ENCODE measurements at places on chromosomes 6 and 20. TPM values are rescaled to one million over a fixed set of nuclear protein-coding genes. Genes with fewer than 3 reads are reported as not detected.

ZSCAN23 gene
- 2.1 TPM for total RNA-seq

WFDC5 gene
- not detected for total RNA-seq

THBD gene
- total RNA-seq, result 11.8 TPM

- DNase-seq, result no peak
Measured at GRCh38 chr6:116397914-116398313, 27.2 kb downstream of the DSE start.

PEX7 gene
- total RNA-seq, result 12.0 TPM

SLC22A7 gene
- total RNA-seq, result not detected

DNA sequence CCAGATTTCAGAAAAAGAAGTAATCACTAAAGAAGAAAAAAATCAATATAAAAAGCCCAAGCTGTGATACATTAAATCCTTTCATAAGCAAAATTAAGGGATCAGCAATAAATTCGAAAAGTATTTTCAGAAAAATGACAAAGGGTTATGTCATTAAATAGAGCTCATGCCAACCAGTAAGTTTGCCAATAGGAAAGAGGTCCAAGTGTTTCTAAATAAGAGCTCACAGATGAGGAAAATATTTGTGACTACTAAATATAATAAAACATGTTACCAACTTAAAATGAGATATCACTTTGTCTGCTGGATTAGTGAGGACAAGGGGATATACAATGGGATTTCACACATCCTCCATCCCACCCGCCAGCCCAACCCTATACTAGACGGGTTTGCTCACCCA is 140.3 kb upstream of the EYA4 start:
- no peak for DNase-seq

- DNase-seq, result peak; percentile 57
Measured at GRCh38 chr20:2752567-2753460, 47.6 kb downstream of the CPXM1 start.

- DNase-seq, result no peak
Measured at GRCh38 chr20:24045621-24046318, 57.2 kb upstream of the GGTLC1 start.

DNA sequence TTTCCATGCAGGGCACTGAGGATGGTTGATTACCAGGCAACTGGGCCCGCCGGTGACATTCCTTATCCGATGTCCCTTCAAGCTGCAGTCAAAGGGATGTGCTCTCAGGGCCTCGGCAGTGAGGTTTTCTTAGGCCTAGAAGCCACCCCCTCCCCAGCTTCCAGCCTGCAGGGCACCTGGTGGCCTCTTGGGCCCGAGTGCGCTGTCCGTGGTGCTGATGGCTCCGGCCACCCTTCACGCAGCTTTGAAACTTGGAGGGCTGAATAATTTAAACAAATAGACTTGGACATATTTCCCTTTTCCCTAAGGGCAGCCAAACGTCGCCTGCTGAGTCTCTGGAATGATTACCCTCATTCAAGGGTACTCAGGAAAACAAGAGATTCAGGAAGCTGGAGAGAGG is 8.9 kb upstream of the MLN start:
- peak; percentile 56 for DNase-seq

- no peak for DNase-seq
Measured at GRCh38 chr6:41638002-41638934, at the start of gene MDFI. MDFI (plus strand) TSS chr6:41638468; CDS start chr6:41638750, 282 bp downstream.

PGC gene
- not detected for total RNA-seq

DNA sequence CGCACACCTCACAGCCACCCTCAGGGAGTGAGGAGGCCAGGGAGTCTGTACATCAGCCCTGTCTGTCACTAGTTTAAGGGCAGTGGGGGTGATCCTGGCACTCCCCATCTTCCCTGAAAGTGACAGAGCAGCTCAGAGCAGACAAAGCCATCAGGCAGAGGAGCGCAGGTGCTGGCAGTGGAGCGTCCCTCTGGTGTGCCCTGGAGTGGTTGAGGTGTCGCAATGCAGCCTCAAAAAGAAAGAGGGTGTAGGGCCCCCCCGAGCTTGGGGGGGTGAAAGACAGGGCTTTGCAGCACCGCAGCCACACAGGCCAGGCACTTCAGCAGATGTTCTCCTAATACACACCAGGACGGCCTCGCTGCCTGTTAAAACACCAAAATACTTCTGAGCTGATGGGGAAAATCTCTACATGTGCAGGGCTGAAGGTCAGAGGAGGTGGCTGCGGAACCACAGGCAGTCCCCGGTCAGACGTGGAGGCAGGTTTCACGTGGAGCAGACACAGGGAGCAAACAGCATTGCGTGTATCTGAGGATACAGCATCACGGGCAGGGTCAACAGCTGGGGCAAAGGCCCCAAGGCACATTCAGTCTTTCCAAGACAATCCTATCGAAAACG is 69.5 kb downstream of the PREX1 start:
- DNase-seq, result no peak

GRCh38 chr20:834151-834746 is 734 bp downstream of the FAM110A start:
- DNase-seq, result no peak

DNA sequence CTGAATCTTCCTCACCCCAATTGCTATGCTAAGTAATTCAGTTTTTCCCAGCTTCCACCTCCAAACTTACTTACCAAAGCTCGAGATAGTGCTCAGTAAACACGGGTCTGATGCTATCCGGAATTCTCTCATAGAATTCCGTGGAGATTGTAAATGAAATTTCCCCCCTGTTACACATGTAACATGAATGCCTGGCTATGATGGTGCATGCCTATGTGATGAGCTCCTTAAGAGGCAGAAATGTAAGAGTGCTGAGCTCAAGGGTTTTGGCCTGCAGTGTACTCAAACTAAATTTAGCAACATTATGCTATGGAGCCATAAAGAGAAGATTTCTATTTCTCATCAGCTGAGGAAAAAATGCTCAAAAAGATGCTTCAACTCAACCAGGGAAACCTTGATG is 133.4 kb upstream of the FUT9 start:
- no peak for DNase-seq

DNA sequence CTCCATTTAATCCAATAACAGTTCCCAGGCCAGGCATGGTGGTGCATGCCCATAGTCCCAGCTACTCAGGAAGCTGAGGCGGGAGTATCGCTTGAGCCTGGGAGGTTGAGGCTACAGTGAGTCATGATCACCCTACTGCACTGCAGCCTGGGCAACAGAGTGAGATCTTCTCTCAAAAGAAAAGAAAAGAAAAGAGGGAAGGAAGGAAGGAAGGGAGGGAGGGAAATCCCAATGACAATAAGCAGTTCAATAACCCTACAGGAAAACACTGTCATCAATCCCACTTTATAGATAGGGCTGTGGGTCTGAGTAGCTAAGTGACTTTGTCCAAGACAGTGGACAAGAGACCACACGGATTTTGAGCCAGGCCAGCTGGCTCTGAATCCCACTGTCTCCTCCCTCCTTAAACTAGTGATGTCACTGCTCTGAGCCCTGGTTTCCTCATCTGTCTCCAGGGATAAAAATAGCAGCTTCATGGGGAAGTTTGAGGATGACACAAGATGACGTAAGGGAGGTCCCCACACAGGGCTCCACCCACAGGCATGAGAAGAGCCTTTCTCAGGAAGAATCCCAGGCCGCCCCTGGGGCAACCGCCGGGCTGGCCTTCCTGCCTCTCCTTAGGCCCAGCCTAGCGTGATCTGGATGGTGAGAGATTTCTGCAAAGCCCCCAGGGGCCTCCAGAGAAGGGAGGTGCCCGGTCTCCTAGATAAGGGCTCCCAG is 7.2 kb upstream of the TRIB3 start:
- DNase-seq, result peak; percentile 57

BTBD3 gene
- 28.4 TPM for total RNA-seq

GRCh38 chr6:43885399-43886066 is 115.5 kb downstream of the VEGFA start:
- no peak for DNase-seq

DNA sequence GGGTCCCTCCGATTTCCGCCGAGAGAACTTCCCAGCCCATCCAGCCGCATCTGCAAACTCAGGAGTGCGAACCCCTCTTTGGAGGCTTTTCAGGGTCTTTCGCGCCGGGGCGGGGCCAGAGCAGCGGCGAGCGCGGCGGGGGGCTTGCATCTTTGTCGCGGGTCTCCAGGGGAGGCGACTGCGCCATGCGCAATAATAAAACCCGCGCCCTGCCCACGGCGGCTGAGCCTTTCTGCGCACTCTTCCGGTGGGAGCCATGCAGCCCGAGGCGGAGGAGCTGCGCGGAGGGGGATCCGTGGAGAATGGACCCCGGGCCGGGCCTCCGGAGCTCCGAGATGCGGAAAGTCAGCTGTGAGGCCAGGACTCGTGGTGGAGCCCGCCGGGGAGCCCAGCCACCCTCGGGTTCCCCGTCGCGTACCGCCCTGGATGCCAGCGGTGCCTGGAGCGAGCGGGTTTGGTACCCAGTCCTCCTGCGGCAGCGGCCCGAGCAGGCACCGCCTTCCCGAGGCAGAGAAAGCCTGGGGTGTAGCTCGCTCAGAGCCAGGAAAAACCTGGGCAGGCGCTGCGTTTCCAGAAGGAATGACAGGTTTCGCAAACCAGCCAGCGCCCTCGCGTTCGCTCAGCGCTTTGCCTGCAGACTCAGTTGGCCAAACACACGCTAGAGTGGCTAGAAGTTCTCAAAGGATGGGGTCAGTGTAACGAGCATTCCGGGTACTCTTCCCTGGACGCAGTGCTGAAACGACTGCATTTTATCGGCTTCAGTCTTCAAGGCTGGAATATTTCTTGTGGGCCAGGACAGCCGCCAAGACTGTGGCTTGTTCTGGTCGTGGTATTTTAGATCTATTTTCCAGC is 1.2 kb downstream of the AKAP12 start:
- peak; percentile 61 for DNase-seq

GRCh38 chr20:62179162-62179504 is 3.7 kb upstream of the MTG2 start:
- DNase-seq, result no peak

GRCh38 chr6:110897433-110897832 is 22.8 kb downstream of the AMD1 start:
- no peak for DNase-seq

GRCh38 chr6:24980507-24981385 is 45.0 kb upstream of the RIPOR2 start:
- no peak for DNase-seq

DNA sequence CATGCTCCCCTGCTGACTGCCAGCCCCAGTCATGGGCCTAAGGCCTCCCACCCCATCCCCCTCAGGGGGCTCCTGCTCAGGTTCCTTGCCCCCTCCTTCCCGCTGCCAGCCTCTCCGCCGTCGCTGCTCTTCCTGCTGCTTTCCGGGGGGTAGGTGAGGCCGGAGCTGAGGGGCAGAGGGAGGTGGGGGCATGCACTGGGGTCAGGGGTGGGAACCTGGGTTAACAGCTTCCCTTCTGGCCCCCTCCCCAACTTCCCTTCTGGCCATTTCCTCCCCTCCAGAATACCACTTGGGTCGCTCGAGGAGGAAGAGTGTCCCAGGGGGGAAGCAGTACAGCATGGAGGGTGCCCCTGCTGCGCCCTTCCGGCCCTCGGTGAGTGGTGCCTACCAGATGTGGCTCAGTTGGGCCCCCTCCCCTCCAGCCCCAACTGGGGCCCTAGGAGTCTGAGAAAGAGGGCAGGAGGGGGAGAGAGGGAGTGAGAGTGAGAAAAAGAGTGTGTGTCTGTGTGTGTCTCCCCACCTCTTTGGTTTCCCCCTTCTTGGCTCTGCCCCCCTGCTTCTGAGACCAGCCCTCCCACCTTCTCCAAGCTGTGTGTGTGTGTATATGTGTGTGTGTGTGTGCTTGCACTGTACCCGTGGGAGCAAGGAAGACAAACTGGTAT is 12.1 kb downstream of the SYNGAP1 start:
- no peak for DNase-seq

SLC32A1 gene
- not detected for total RNA-seq

DNA sequence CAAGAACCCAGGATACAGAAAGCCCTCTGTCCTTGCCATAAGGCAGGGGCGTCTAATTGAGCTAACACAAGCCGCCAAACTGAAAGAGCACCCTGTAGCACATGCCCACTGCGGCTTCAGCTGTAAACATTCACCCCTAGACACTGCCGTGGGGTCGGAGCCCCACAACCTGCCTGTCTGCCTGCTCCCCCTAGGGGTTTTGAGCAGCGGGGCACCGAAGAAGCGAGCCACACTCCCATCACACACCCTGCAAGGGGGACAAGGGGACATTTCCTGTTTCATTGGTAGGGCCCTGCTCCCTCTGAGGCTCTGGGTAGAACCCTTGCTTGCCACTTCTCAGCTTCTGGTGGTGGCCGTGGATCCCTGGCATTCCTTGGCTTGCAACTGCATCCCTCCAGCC is 45.2 kb upstream of the BCLAF1 start:
- DNase-seq, result no peak

BPIFA1 gene
- total RNA-seq, result not detected

MAP7 gene
- total RNA-seq, result 2.1 TPM

GRCh38 chr20:54385746-54386145 is 89.6 kb upstream of the DOK5 start:
- no peak for DNase-seq

GRCh38 chr6:83294676-83295075 is 101.5 kb downstream of the RWDD2A start:
- DNase-seq, result no peak

DNAH8 gene
- 0.03 TPM for total RNA-seq

- DNase-seq, result no peak
Measured at GRCh38 chr20:17885544-17885943, 83.0 kb downstream of the SNX5 start.

GRCh38 chr20:57880571-57880892 is 170.7 kb upstream of the PMEPA1 start:
- DNase-seq, result no peak

DNA sequence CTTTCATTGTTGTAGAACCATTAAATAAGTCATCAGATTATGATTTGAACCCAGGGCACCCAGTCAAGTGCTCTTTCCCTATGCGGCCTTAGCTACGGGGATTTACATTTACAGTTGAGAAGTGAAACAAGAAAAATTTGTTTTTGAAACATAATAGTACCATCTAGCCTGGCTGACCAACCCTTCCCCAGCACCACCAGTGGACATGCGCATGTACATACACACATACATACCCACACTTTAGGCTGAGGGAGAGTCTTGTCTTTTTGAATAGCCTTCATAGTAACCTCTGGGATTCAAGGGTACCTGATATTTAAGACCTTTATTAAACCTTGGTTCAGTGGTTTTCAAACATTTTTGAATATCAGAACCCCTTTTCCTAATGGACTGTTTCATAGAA is 33.8 kb downstream of the SCAND1 start:
- DNase-seq, result no peak

DNA sequence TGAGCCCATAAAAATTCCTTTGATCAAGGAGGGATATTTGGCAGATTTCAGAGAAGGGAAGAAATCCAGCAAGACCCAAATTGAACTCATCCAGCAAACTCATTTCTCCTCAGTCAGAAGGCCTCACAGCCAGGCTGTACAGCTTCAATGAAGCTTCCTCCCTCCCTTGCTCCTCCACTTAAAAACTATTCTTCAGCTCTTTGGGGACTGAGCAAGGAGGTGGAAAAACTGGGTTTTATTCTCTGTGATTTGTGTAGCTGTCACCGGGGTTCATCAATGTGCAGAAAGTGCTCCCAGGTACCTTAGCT is 158.7 kb upstream of the ZNF184 start:
- no peak for DNase-seq

DNA sequence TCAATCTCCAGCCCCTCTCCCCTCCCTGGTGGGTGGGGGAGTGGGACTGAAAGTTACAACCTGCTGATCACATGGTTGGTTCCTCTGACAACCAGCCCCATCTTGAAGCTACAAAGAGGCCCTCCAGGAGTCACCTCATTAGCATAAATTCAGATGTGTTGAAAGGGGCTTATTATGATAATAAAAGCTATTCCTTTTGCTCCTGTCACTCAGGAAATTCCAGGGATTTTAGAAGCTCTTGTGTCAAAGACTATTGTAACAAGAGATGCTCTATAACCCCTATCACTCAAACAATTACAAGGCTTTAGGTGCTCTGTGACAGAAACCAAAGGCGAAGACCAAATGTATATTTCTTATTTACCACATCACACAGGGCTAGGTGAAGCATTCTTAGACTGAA is 30.1 kb upstream of the MBOAT1 start:
- no peak for DNase-seq

- no peak for DNase-seq
Measured at GRCh38 chr20:16929756-16930155, 181.6 kb downstream of the OTOR start.
